Activated naive CD8-positive, alpha-beta T cell treated with anti-CD3 and anti-CD28 coated beads, Interleukin-2, amount 10 ng/mL, durations not matched to agents 7 days and 5 days (primary cell): ENCODE measurements at places on chromosomes 6 and 20.
A peak's percentile ranks its signal among the peaks of the same experiment; 100 is the strongest.

- no peak for DNase-seq
These were observed 122.4 kb upstream of the EXOC2 start for GRCh38 chr6:815348-815738.

GRCh38 chr6:153145591-153145990 lies 14.5 kb upstream of the RGS17 start:
- DNase-seq, result no peak

- no peak for DNase-seq
These were observed 43.0 kb downstream of the MYB start for GRCh38 chr6:135224037-135224647.

DNA sequence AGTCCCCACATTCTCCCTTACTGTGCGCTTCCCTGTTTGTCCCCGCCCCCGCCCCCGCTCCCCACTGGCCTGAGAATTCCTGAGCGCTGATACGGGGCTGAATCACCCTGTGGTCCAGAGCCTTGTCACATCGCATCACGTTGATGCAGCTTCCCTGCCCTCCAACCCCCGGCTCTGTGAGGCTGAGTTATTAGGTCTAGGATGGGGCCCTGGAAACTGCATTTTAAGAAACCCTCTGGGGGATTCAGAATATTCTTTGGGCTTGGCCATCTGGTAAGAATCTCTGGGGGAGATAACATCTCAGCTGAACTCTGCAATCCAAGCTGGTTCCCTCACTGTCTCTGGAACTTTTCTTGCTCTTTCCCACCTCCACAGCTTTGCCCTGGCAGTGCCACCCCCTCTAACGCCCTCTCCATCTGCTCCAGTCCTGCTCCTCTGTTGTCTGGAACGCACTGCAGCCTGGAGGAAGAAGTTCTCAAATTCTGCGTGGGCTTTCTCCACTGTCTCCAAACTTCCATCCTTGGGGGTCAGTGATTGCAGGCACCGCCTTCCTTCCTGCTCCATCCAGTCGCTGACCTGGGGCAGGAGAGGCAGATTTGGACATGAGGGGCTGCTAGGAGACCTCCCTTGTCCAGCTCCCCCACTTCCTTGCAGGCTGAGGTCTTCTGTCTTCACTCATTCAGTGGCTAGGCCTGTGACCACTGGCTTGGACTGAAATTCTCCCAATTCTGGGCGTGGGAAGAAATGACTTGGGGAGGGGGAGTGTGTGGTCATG lies 42.6 kb downstream of the KIAA1755 start:
- no peak for DNase-seq

DNA sequence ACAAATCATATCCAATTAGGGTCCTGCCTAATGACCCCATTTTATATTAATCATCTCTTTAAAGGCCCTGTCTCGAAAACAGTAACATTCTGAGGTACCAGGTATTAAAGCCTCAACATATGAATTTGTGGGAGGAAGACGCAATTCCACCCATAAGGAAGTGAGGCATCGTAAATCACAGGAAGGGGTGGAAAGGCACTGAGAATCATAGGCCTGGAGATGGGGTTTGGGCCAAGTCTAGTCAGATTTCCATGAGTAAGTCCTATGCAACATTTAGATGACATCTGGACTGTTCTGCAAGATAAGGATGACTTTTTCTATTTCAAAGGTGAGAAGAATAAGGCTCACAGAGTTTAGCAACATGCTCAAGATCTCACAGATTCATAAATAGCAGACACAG lies 534.0 kb downstream of the KHDRBS2 start:
- no peak for DNase-seq

DNA sequence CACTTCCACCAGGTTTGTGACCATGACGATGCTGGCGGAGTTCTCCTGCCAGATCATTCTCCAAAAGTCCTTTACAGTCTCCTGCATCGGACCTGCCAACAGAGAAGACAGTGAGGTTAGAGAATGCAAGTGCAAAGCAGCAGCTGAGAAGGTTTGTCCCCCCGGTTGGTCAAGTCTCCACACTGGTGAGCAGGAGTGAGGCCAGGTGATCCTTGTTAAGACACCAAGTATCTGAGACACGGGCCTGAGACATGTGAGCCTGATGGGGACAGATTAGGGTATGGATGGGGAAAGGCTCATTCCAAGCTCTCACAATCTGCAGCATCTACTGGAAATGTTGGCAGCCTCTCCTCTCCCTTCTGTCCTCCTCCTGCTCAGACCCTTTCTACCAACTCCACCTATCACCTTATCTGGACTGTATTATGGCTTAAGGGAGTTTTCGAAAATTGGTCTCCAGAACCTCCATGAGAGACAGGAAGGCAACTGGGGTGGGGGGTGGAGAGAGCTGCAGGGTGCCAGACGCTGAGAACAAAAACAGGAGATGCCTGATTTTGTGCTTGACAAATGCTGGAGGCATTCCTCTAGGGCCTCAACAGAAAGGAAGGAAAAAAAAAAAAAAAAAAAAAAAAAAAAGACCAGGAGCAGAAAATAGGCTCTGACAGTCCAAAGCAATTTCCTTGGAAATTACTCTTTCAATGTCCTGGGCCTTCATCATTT lies 500.4 kb upstream of the CHD6 start:
- DNase-seq, result no peak

- DNase-seq, result no peak
These were observed 8.7 kb upstream of the APCDD1L start for GRCh38 chr20:58523971-58524315.

GRCh38 chr6:82833481-82833880 lies 232.2 kb downstream of the UBE3D start:
- no peak for DNase-seq

- DNase-seq, result no peak
These were observed 251.1 kb upstream of the TBX18 start for GRCh38 chr6:85015396-85015990.

DNA sequence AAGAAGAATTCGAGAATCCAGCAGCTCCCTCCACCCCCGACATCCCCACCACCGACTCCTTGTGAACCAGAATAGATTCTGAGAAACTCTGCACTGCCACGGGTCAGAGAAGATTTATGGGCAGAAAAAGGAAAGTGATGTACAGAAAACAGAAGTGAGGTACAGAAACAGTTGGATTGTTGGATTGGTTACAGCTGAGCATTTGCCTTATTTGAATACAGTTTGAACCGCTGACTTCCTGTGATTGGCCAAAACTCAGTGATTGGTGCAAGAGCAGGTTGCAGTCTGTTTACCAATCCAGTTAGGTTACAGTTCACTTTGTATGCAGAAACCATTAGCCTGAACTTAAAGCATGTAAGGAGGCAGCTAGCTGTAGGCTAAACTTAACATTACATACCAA lies 131.2 kb upstream of the HDDC2 start:
- no peak for DNase-seq

DNA sequence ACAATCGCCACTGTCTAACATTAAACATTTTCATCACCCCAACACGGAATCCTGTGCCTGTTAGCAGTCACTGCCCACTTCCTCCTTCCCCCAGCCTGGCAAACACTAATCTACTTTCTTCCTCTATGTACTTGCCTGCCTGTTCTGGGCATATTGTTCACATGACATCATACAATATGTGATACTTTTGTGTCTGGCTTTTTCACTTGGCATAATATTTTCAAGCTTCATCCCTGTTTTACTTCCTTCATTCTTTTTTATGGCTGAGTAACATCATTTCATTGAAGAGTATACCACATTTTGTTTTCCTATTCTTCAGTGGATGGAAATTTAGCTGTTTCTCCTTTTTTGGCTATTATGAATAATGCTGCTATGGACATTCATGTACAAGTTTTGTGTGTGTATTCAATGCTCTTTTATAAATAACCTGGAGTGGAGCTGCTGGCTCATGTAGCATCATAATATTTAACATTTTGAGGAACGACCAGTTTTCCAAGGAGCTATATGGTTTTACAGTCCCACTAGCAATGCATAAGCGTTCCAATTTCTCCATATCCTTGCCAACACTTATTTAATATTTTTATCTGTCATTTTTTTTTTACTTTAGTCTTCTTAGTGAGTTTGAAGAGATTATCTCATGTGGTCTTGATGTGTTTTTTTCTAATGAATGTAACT lies 360.1 kb downstream of the HDGFL1 start:
- no peak for DNase-seq

GRCh38 chr6:19558201-19558600 lies 279.0 kb upstream of the ID4 start:
- no peak for DNase-seq

GRCh38 chr6:45591306-45591705 lies 213.6 kb upstream of the SUPT3H start:
- DNase-seq, result no peak

DNA sequence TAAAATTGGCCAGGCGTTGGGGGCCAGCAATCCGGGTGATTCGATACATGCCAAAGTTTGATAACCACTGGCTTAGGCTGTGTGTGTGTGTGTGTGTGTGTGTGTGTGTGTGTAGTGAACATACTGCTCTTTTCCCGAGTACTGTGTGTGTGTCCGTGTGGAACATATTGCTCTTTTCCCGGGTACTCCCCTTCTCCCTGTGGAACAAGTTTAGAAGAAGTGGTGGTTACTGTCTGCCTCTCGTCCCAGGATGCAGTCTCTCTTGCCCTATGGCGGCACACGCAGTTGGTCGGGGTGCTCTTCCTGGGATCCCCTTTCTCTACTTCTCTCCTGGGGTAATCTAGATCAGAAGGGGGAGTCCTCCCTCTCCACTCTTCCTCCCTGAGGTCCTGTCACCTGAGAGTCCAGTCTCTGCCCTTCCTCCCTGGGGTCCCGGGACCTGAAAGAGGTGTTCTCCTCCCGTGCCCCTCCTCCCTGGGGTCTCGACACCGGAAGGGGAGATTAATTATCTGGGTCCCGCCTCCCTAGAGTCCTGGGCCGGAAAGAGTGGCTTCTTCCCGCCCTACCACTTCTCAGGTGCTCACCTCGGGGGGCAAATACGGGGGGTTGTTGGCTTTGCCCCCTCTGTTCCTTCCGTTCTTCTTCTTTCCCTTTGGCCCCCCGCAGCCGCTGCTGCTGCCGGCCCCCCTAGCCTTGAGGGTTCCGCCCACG lies 516 bp downstream of the GTPBP2 start:
- DNase-seq, result peak; percentile 69
